T-helper 17 cell (primary cell): ENCODE measurements at places on chromosomes 16 and 17. TPM values are rescaled to one million over a fixed set of nuclear protein-coding genes. Genes with fewer than 3 reads are reported as not detected.

DNA sequence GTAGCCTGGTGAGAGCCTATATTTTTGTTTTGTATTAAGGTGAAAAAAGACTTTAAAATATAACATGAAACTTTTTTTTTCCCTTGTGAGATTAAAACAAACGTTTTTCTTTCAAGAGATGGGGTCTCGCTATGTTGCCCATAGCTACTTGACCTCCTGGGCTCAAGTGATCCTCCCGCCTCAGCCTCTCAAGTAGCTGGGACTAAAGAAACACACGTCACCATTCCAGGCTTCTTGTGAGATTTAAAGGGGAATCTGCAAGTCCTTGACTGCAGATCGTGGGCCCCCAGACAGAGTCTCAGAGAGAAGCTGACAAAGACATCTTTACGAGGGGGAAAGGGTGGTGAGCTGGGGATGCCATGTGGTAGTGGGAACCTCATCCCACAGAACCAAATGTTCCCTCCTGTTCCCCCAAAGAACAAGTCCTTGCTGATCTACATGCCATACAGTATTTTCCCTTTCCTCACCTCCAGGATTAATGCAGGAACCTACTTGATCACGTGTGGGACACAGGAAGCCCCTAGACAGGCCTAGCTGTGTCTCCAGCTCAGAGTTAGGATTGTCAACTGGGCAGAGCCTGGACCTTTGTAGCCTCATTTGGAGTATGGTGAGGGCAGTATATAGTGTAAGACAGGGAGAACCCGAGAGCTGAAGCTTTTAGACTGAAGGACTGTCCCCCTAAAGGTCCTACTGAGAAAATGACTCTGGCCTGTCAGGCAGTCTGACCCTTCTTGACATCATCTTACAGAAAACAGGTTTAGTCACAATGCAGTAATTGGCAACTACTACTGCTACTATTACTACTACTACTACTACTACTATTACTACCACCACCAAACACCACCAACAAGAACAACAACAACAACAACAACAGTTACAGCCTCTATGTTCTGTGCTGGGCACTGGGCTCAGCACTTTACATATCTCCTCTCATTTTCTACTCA, 4.1 kb downstream of the MAP3K14 start:
- no peak for DNase-seq

Gene MFAP4
- not detected for total RNA-seq

DNA sequence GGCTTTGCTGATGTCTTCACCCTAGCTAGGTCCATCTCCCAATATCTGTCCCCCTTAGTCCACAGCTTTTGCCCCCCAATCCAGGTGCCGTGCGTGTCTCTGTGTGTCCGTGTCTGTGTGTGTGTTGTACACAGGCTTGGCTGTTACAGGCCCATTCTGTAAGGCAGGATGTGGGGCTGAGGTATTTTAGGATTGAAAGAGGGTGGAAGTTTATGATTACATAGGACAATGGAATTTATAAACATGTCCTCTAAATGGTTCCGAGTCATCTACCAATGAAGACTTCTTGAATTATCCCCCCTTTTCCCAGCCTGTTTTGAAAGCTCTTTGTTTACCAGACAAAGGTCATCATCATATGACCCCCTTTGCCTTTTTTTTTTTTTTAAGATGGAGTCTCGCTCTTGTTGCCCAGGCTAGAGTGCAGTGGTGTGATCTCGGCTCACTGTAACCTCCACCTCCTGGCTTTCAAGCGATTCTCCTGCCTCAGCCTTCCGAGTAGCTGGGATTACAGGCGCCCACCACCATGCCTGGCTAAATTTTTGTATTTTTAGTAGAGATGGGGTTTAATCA, 21.9 kb downstream of the ACE start:
- DNase-seq = no peak

DNA sequence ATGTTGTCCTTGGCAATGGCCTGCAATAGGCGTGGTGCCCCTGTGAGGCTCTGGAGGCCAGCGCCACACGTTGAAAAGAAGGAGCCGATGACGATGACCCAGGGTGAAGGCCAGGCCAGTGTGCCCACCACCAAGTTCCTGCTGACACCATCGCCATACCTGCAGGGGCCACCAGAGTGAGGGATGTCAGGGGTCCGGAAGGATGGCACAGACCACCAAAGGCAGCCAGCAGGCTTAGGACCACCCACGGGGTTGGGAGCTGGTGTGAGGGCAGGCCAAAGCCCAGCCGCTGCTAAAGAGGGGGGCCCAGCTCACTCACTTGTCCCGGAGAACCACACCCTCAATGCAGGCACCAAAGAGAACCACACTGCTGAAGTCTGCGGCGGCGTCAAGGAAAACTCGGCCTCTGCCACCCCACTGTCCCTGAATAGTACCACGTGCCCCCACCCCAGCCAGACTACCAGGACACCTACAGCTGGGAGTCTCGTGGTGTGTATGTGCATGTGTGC, 6.5 kb upstream of the LCAT start:
- DNase-seq = no peak

- no peak for DNase-seq
Measured at GRCh38 chr17:69093995-69094394, 33.3 kb upstream of the ABCA9 start.

- DNase-seq = no peak
Measured at GRCh38 chr17:40813804-40814203, 8.6 kb downstream of the KRT10 start.

DNA sequence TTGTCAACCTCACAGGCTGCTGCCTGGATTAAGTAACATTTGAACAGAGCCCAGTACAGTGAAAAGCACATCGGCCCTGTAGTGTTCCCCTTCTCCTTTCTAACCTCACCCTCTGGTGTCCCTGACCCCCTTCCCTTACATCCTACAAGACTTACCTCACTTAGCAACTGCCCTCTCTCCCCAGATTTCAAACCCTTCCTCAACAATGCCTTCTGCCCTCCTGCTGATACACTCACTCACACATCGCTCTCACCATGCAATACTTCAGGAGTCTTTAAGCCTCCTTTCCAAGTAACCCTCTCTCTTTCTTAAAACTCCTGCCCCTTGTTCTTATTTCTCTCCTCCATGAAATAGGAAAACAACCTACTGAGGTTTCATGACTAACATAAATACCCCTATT, 17.8 kb downstream of the ZZEF1 start:
- DNase-seq = no peak

DNA sequence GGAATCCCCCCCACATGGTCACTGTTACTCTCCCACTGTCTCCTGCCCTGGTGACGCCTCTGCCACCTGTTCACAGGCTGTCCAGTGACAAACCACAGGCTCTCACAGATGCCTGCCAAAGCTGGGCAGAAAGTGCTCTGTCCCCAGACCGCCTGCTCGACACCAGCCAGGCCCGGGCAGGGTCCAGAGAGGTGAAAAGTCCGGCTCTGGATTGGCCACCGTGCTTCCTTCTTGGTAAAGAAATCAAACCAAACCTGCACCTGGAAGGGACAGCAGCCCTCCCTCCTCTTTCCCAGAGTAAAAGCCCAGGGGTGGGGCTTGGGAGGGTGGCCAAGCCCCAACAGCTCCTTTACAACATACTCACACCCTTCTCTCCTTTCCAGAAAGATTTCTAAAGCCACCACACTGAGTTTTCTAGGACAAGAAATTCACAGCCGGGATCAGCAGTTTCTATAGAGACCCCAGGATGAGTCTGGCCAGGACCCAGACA, 6.2 kb downstream of the PCGF2 start:
- no peak for DNase-seq

DNA sequence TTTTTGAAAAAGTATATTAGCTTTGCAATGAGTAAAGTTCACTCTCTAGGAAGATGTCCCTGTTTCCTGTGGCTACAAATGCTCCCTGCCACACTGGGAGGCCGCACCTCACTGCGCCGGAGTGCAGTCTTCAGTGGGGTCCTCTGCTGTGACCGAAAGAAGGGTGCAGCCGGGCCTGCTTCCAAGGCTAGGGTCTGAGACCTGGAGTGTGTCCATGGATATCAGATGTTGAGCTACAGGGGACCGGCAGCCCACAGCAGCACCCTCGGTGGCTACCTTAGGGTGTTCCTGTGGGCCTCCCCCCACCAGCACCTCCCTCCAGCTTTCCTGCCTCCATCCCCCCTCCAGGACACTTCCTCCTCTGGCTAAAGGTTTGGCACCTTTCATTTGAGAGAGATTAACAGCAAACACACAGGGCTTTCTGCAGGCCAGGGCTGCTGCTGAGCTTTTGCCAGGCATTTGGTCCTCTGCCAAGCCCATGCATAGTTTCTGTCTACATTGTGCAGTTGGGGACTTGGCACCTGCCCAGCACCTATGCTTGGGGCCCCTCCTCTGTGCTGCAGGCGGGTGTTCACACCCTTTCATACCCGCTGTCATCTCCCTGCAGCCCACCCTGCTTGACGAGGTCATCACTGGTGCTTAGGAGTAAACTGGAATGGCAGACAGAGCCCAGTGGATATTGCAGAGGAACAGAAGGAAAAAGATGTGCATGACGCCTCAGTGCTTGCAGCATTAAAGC, 33.8 kb upstream of the CRISPLD2 start:
- DNase-seq = no peak

DNA sequence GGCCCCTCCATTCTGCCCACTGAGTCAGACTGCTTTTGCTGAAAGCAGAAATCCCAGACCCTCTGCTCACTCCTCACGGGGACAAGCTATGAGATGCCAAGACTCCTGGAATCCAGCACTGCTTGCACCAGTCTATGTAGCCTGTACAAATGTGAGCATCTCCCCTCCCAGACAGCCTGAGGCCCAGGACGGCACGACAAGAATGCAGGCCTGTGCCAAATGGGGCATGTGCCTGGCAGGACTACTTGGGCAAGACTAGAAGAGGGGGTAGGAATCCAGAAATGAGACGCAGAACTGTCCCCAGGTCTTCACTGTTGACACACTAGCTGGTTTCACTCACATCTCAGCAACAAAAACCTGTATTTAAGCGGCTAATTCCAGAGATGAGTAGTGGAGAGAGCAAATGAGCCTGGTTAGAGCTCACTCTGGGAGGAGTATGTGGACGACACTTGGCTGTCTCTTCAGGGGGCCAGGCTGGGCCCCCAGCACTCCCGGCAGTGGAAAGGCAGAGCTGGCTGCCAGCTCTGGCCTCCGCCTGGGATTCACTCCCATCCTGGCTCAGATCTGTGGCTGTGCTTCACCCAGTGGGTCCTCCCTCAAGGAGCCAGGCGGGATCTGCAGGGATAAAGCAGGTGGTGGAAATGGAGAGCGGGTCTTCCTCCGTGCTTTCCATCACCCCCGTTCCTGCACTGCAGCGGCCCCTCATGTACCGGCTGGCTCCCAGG, 2.9 kb upstream of the MYO1C start:
- no peak for DNase-seq

- no peak for DNase-seq
Measured at GRCh38 chr17:61414141-61414935, 14.7 kb downstream of the TBX2 start.

- DNase-seq = no peak
Measured at GRCh38 chr17:1462164-1463112, 6.4 kb upstream of the CRK start.

- no peak for DNase-seq
Measured at GRCh38 chr17:73760439-73760758, 116.2 kb upstream of the SDK2 start.

Gene ICAM2
- 115 TPM for total RNA-seq

Gene KCNH4
- 0.45 TPM for total RNA-seq

GRCh38 chr17:83075270-83075880, 4.0 kb upstream of the METRNL start:
- no peak for DNase-seq

DNA sequence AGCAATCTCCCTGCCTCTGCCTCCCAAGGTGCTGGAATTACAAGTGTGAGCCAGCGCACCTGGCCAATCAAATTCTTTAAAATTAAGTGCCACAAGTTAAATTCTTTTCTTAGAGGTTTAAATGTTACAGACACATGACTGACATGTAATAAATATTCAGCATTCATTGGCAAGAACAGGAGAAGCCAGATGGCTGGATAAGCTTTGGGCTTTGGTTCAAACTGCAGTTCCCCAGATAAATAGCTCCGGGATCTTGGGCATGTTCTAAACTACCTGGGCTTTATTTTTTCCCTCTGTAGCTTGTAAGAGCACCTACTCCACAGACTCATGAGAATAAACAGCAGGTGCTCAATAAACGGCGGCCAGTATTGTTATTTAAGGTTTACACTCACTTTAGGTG, 34.1 kb downstream of the ABAT start:
- DNase-seq = no peak
